Stimulated activated CD8-positive, alpha-beta memory T cell treated with anti-CD3 and anti-CD28 coated beads, Interleukin-7, amount 100 ng/mL, for 1 hour (primary cell): ENCODE measurements at places on chromosomes 1 and 21.

- no peak for DNase-seq
Measured at GRCh38 chr1:91502672-91503184, 2.1 kb downstream of the CDC7 start.

GRCh38 chr1:239276051-239276450 lies 110.3 kb upstream of the CHRM3 start:
- DNase-seq, result no peak

- no peak for DNase-seq
Measured at GRCh38 chr1:8879922-8880676, 1.6 kb upstream of the ENO1 start.

GRCh38 chr1:17043676-17044075 lies 10.2 kb downstream of the SDHB start:
- DNase-seq, result no peak

DNA sequence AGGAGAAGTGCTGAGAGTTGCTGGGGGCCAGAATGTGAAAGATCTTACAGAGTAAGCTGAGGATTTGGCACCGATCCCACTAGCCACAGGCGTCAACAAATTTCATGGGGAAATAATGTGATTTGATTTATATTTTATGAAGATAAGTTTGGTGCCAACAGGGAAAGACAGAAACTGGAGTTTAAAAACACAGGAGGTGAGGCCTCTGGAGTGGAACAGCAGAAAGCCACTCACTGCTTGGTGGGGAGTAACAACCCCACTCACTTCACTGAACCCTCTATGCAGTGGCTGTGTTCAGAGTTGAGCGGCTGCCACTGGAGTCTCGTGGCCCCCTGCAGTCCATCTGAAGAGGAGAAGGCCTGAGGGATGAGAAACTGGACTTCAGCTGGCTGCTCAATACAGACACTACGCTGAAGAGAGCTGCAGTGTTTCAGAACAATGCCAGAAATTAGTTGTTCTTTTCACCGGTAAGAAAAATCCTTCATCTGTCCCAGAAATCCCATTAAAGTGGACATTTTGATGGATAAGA lies 48.0 kb upstream of the RXRG start:
- DNase-seq, result no peak

DNA sequence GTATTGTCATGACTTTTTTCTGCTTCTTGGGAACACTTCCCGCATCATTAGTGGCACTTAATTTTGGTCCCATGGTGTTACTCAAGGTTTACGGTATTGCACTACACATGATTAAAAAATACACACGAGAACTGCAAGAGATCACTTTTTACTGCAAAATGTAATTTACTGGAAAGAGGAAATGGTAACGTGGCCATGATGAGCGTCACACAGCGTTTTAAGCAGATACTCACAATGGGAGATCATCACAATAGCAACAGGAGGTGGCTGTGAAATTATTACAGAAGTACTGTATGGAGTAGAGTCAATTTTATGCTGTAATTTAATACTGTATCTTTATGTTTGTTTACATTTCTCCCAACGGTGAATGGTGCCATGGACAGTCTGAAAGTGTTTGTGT lies 1510.3 kb downstream of the AMY1C start:
- DNase-seq, result no peak
